GM06990 (cell line): ENCODE measurements at places on chromosomes 13 and 19.

DNA sequence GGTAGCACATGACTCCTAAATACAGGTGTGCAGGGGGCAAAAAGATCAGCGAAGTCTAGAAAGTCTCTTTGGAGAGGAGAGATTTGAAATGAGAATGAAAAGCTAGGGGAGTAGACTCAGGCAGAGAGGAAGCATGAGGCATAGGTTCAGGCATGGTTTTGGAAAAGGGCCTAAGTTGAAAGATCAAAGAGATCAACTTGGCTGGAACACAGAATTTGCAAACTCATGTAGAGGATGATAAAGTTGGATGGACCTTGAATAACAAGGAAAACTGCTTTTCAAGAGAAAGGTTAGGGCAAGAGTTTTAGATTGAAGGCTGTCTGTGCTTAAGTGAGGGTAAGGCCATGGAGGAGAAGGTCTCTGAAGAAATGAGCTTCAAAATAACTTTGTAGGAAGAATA lies 47.4 kb upstream of the UBAC2 start:
- DNase-seq: no peak

DNA sequence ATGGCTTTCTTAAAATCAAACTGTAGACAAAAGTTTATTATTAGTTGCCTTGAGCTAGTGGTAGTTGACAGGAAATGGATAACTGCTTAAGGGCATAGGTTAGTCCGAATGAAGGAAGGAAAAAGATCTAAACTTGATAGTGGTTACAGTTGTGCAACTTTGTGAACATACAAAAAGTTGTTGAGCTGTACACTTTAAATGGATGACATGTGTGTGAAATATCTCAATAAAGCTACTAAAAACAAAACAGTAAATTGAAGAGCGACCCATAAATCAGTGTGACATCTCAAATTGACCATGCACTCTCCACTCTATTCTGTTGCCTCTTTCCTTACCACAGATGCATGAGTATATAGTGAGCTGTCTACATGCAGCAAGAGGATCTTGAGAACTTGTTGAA lies 1757.8 kb downstream of the PCDH9 start:
- DNase-seq: no peak

- peak; percentile 98 for DNase-seq
These were observed at the start of gene BLVRB for GRCh38 chr19:40465557-40466218. TSS of gene BLVRB (minus strand) at chr19:40465745. CDS start at chr19:40465688, 57 bp downstream.

DNA sequence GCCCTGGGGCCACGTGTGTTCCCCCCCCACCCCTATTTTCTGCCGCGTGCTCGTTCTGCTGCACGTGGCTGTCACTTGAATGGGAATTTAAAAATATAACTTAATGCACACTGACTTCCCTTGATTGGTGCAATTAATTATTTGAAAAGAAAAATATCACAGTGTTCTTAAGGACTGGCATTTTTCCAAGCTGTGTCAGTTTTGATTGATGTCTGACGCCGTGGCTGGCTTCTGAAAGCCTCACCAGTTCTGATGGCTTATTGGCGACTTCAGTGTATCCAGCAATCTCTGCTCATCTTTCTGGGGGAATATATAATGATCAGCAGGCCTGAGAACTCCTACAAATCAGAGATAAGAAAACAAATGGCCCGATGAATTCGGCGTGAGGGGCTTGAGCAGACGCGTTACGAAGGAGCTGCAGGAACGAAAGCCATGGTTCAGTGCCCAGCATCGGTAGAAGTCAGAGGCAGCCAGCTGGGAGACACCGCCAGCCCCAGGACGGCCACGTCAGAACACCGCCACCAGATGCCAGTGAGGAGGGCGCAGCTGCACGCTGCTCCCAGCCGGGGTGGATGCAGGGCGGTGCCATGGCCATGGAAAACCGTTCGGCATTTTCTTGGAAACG lies 111.2 kb downstream of the KDM4B start:
- no peak for DNase-seq

GRCh38 chr13:90867336-90867683 lies 480.2 kb upstream of the MIR17HG start:
- DNase-seq: peak; percentile 1

- DNase-seq: no peak
These were observed 201.5 kb downstream of the MYO16 start for GRCh38 chr13:108830916-108831315.

DNA sequence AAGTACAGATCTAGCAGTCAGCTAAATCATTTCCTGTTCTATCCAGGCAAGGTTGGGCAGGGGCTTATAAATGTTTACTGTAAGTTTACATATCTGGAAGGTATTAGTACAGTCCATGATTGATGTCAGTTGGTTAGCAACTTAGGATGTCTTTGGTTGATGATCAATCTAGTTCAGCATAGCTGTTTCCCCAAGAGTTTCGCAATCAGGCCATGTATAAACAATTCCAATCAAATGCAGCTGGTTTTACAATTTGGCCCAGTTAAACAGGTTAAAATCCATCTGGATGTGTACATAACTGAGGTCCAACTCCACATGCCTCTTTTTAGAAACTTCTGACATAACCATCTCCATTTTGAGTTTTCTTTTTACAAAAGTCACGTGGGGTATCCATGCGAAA lies 6.9 kb downstream of the ZNF221 start:
- no peak for DNase-seq

GRCh38 chr19:48372904-48373303 lies 8.7 kb downstream of the SYNGR4 start:
- DNase-seq: no peak

- no peak for DNase-seq
These were observed 422.6 kb downstream of the ITGBL1 start for GRCh38 chr13:101875091-101875490.

- DNase-seq: no peak
These were observed 452.7 kb downstream of the TSHZ3 start for GRCh38 chr19:30896554-30896953.

GRCh38 chr13:112756967-112757758 lies 67.3 kb downstream of the ATP11A start:
- no peak for DNase-seq

GRCh38 chr13:32949820-32950219 lies 66.4 kb upstream of the KL start:
- no peak for DNase-seq

DNA sequence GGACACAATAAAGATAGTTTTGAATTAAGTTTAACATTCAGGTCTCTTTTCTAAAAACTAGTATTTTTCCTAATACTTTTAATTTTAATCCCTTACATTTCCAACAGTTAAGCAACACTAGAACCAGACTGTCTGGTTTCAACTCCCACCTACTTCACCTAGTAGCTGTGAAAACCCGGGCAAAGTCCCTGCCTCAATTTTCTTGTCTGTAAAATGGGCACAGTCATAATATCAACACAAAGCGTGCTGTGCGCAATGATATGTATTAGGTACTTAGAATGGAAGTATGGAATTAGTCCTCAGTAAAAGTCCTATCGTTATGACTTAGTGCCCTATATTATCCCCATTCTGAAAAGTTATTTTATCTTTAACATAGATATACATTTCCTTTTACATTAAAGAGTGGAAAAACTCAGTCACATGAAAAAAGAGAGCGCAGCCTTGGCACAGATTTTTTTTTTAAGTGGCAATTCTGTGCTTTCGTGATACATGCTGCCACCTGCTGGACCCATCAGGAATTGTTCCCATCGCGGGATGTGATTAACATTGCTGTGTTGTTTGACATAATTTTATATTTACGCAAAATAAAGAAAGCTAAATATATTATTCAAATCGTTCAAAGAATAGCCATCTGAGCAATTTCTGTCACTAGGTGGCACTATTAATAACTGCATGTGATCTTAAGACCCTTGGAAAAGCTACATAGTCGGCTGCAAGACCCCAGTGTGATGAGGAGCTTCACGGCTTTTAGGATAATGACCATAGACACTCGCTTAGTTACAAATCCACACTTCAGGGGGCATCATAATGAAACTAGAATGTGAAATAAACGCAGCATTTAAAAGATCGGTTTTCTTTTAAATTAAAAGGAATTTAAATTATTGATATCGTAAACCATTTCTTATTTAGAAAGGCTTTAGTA lies 59.9 kb downstream of the LIG4 start:
- no peak for DNase-seq

DNA sequence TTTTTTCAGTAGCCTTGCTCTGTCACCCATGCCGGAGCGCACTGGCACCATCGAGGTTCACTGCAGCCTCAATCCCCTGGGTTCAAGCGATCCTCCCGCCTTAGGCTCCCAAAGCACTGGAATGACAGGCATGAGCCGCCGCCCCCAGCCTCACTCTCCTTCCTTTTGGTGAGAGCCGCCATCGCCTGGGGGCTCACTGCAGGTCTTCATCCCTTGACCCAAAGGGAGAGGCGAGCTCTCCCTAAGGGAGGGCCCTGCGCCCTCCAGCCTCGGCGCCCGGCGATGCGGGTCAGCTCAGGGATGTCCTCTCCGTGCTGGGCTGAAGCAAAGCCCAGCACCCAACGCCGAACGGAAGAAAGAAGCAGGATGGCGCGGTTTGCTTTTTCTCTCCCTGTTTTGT lies 23.2 kb upstream of the ZBTB7A start:
- DNase-seq: no peak

DNA sequence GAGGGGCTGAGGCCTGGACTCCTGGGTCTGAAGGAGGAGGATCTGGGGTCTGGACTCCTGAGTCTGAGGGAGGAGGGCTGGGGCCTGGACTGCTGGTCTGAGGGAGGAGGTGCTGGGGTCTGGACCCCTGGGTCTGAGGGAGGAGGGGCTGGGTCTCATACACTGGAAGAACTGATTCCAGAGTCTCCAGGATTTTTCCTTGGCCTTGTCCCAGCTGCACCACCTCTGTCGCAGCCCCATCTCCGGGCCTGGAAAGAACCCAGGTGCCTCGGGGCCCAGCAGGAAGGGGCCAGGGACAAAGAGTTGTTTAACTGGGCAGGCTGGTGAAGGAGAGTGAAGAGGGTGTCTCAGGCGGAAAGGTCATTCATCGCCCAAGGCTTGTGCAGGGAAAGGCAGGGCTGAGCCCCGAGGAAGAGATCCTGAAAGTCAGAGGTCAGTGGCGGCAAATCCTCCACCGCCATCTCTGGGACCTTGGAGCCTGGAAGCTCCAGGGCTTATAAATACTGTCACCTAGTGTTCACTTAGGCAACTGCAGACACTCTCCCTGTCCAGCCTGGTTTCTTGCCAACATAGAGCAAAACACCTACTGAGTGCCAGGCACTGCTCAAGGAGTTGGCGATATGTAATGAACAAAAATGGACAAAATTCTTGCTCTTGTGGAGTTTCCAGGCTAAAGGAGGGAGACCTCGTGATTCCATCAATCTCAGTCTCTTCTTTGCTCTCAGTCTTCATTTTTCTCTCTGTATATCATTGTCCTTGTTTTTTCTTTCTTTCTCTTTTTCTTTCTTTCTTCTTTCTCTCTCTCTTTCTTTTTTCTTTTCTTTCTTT lies 4.4 kb upstream of the KCNN4 start:
- no peak for DNase-seq

- peak; percentile 46 for DNase-seq
These were observed 211.5 kb downstream of the URI1 start for GRCh38 chr19:30153326-30154210.

- DNase-seq: no peak
These were observed 18.3 kb upstream of the ENOX1 start for GRCh38 chr13:43805071-43805468.

- no peak for DNase-seq
These were observed 79.6 kb upstream of the DOCK9 start for GRCh38 chr13:99057310-99057975.

GRCh38 chr13:114155926-114156883 lies 22.9 kb upstream of the CFAP97D2 start:
- DNase-seq: no peak

DNA sequence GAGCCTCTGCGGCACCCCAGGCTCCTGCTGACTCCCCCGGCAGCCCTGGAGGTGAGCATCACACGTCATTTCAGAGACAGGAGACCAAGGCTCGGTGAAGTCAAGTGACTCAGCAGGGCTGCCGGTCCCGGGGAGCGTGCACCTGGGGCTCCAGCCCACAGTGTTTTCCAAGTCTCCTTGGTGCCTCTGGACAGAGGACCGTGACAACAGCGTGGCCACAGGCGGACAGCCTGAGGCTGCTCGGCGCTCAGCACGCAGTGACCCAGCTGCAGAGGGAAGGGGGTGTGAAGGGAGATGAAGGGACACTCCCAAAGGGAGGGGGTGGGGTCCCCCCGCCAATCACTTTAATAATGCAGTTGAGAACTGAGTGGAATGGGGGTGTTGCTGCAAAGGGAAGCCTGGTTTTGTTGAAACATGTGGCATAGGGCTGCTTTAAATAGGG lies 17.5 kb upstream of the ASPDH start:
- no peak for DNase-seq

GRCh38 chr13:37429976-37430375 lies 168.6 kb downstream of the POSTN start:
- DNase-seq: no peak

DNA sequence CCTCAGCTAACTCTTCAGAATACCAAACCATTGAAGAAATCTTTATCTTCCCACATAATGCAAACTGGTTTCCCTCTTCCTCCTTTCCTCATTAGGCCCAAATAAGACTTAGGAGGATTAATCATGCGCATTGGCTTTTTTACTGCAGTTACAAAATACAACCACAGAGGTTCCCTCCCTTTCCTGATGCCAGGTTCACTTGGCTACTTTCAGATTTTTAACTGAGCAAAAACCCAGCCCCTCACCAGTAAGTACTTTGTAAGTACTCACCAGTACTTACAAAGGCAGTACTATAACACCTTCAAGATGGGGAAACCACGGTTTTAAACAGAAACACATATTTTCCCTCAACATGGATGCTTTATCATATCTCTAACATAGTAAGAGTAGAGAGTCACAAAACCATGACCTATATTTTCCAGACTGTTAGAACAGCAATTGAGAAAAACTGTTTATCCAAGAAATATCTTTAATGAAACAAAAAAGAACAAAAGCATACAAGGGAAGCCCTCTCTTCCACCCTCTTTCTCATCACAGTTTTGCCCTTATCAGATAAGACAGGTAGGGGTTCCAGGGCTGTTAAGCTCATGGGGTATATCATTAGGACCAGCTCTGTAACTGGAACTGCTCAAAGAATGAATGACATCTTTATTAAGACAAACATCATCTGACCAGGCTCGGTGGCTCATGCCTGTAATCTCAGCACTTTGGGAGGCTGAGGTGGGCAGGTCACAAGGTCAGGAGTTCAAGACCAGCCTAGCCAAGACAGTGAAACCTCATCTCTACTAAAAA lies 12.7 kb downstream of the FOXO1 start:
- DNase-seq: no peak

DNA sequence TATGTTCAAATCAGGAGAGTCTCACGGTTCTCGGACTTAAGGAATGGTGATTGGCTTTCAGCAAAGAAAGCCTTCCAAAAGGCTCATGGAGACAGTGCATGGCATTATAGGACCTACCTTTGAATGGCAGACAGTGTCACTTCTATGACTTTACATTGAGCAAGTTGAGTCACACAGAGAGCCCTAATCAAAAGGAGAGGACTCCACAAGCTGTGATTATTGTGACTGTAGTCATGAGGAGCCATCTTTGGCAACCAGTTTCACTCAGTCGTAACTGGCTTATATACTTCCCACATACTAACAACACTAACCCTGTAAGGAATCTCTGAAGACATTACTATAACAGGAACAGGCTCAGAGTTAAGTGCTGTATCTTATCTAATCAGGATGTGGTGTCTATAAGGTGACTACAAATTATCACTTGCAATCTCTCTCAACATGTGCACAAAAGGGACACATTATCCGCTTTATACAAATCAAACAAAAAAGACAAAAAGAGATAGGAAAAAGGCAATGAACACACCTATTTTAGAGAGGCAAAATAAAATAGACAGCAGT lies 6.1 kb downstream of the LGALS14 start:
- no peak for DNase-seq

GRCh38 chr13:77637588-77637987 lies 59.9 kb upstream of the SLAIN1 start:
- DNase-seq: no peak

GRCh38 chr19:610801-611480 lies 21.3 kb downstream of the HCN2 start:
- peak; percentile 79 for DNase-seq

- DNase-seq: no peak
These were observed 154.2 kb upstream of the KLF12 start for GRCh38 chr13:74288361-74288911.
